Stimulated activated CD8-positive, alpha-beta memory T cell treated with anti-CD3 and anti-CD28 coated beads, Interleukin-2, amount 100 ng/mL, for 1 hour (primary cell): ENCODE measurements at places on chromosomes 7 and 10.

DNA sequence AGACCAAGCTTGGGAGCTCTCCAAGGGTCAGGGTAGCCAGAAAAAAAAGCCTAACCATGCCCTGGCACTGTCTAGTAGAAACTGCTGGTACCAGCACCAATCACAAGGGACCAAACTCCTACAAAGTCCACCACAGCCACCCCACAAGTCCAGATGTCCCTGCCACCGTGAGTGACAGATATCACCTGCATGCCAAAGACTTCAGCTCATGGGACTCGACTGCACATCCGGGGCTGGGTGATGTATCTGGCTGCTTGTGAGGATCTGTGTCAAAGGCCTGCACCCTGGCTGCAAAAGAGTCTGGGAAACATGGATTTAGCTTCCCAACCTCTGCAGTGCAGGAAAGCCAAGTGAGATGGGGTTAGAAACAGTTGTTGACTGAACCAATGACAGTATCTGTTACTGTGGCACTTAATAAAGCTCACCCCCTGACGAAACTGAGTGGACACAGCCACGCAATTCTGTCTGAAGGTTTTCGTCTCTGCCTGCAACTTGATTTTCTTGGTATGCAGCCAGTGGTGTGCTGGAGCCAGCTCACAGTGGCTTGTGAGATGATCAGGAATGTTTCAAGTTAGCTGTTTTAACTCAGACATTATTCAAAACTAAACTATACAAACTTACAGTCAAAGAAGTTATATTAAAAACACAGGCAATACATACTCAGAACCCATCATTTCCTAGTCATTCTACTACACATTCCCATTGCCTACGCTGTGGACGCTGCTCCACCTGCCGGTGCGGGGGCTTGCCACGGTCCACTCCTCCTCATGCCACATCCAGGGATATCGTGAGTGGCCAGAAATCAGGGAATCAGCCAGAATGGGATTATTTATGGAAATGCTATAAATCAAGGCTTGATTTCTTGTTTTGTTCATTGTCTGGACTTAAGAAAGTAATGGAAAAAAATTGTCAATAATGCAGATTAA is 9.2 kb downstream of the ZNF488 start:
- no peak for DNase-seq

DNA sequence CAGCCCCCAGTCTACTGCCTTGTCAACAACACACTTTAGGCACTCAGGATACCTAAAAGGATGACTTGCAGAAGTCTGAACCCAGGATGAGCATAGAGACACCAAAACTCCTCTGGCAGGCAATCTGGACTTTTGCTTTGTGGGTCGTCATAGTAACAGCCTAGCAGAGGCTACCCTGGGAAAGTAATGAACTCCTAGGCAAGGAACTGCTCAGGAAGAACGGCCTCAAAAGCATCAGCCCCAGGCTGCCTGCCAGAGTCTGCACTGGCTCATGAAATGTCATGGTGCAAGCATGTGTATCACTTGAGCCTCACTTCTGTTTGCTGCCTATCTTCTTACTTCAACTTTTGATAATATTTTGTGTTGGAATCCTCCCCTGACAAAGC is 715.1 kb downstream of the GRID1 start:
- DNase-seq = no peak

- no peak for DNase-seq
These were observed 41.7 kb upstream of the CALD1 start for GRCh38 chr7:134737566-134738345.

- DNase-seq = no peak
These were observed 664.2 kb downstream of the NXPH1 start for GRCh38 chr7:9097565-9098060.

GRCh38 chr7:84249656-84250055 is 55.1 kb upstream of the SEMA3A start:
- no peak for DNase-seq

GRCh38 chr7:69787736-69788431 is 189.6 kb downstream of the AUTS2 start:
- no peak for DNase-seq

GRCh38 chr7:155896531-155897263 is 84.4 kb upstream of the SHH start:
- no peak for DNase-seq

DNA sequence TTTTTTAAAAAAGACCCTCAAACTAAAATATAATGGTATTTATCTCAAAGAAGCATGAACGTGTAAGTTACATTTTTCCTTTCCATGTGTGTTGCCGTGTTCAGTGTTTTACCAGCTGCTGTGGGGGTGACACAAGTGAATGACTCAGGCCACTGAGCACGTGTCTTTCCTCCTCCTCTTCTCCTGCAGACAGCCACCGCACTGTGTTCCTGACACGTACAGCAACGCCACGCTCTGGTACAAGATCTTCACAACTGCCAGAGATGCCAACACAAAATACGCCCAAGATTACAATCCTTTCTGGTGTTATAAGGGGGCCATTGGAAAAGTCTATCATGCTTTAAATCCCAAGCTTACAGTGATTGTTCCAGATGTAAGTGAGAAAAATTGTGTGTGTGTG is 29.7 kb downstream of the TMEM248 start:
- no peak for DNase-seq

DNA sequence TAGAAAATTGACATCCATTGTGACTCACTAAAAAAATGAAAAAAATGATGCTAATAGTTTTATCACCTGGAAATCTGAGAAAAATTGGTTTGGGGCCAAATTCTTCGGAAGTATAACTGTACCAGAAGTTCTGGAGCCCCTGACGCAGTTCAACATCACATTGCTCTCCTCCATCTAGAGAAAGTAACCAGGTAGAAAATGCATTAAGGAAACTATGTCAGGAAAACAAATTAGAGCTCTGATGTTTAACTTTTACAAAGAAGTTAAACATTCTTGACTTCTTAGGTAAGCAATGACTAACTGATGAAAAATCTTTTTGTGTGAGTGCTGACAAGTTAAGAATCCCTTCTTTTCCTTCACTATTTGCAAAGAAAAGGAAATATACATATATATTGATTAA is 61.1 kb upstream of the TMEM196 start:
- DNase-seq = no peak

DNA sequence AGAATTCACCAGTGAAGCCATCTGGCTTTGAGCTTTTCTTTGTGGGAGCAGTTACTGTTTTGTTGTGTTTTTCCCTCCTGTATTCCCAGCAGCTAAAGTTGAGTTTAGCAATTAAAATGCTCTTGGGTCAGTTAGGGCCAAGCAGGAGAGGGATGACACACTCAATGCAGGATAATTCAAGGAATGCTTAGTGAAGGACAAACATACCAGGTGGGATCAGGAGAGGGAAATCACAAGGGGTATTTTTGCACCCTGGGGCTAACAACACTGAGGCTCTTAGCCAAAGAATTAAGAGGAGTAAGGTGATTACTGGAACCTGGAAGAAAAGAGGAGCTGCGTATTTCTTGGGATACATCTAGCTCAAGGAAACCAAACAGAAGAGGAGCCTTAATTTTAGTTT is 82.4 kb upstream of the KCND2 start:
- DNase-seq = no peak

DNA sequence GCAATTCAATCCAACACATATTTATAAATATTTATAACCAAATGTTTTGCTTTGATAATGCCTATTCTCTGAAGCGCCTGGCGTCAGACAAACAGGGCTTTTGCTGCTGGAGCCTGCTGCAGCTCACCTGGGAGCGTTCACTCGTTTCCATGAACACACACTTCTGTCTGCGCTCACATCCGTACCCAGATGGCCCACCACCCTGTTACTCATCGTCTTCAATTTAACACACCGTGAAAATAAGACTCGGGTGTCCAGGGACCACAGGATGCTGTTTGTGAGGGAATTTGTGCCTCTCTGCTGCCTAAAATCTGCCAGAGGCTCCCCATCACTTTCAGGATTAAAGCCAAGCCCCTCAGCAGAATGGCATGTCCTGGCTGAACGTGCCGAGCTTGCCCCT is 74.1 kb downstream of the SLIT1 start:
- DNase-seq = no peak

GRCh38 chr10:67697724-67698131 is 1.7 kb upstream of the CTNNA3 start:
- DNase-seq = no peak

DNA sequence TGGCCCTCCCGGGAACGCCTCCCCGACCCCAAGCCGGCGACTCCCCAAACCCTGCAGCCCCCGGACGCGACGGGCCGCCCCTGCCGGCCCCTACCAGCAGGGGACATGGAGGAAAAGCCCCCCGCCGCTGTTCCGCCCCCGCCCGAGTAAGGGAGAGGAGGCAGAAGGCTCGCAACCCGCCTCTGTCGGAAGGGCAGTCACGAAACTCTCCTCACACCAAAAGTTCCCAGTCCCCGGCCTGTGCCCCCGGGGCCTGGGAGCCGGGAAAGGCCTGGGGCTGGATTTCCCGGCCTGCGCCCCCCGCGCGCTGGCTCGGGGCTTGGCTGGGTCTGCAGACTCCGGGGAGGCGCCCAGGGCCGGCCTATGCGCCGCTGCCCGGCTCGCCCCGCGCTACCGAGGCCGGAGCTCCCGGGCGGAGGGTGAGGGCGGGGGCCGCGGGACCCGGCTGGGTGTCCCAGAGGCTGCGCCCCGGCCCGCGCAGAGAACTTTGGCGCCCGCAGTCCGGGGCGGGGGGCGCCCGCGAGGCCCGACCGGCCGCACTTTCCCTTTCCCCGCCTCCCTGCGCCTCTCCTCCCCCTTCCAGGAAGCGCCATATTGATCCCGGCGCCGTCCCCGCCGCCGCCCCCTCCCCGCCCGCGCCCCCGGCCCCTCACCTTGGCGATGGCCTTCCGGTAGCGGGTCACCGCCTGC is 728 bp downstream of the PARD3 start:
- no peak for DNase-seq

- no peak for DNase-seq
These were observed 34.6 kb upstream of the SLC35G1 start for GRCh38 chr10:93859049-93859655.

DNA sequence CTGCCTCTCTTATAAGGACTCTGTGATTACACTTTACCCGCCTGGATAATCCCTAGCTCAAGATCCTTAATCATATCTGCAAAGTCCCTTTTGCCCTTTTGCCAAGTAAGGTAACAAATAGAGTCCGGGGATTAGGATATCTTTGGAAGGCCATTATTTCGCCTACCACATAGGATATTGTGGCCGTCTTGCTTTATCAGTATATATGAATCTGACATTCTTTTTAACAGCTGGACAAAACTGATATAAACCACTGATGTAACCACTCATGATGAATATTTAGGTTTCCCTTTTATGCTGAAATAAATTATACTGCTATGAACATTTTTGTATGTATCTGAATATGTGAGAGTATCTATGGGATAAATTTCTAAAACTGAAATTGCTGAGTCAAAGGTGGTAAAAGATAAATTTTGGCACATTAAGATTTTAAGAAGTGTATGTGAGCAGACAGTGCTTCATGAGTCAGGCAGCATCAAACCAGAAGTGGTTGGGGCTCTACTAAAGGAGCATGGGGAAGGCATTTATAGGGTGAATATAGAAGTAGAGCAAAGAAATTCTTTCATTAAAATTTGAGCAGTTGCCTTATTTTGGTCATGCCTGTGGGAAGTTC is 44.7 kb downstream of the AVL9 start:
- DNase-seq = no peak

DNA sequence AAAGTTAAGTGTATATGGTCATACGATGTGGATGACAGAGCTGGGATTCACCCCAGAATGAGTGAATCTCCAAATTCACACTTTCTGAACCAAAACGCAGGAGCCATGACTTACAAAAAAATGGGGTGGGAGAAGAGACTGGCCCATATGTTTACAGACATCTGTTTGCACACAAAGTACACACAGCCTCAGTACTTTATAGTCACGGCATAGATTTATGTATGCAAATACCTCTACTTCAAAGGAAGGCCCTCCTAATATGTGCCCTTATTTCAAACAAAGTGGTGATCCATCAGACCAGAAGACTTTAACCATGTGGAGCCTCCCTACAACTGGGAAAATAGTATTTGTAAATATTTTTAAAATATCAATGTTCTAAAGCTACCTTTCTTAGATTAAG is 22.2 kb upstream of the JMJD1C start:
- DNase-seq = no peak

DNA sequence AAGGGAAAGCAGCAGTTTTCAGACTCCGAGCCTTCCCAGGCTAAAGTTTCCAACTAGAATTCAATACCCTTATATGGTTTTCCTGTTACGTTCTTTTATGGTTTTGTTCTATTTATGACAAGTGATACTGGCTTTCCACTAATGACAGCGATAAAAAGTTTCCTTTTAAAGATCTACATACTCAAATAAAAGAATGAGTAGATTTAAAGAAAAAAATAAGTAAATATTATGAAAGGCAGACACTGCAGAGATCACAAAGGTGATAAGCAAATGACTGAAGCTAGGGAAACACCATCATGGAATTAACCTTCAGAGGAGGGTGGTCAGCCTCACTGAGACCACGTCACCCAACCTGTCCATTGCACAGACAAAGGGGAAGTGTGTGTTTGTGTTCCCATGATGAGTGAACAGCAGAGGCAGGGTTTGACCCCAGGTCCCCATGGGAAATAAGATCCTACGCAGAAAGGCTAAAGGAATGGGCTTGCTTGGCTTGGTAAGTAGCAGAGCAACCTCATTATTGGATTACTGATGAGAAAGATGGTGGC is 4.0 kb downstream of the VSIR start:
- no peak for DNase-seq

GRCh38 chr10:816958-817357 is 114.5 kb downstream of the LARP4B start:
- no peak for DNase-seq

- no peak for DNase-seq
These were observed 38.0 kb upstream of the ZNRF2 start for GRCh38 chr7:30246392-30246791.

DNA sequence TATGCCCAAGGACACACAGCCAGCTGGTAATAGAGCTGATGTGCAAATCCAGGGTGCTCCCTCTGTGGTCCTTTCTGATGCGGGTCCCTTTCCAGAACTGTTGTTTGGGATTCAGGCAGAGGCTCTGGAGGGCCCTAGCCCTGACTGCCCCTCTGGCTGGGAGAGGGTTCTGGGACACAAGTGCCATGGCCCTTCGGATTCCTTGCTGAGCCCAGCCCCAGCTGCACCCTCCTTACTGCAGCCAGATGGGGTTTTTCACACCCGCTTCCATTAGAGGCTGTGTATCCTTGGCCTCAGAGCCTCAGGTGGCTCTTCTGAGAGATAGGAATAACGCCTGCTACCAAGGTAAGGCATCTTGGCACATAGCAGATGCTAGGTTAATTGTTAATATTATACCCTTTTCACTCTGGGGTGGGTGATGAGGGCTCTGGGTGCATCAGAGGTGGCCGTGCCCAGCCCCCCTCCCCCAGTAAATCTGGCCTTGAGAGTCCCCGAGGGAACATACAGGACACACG is 89.8 kb upstream of the LRRC4 start:
- no peak for DNase-seq
